ENCODE measurements at places on chromosomes 7 and 10.
A peak's percentile ranks its signal among the peaks of the same experiment; 100 is the strongest.

- no peak for DNase-seq
These were observed 256.6 kb upstream of the SMIM30 start for GRCh38 chr7:113374955-113375354.

DNA sequence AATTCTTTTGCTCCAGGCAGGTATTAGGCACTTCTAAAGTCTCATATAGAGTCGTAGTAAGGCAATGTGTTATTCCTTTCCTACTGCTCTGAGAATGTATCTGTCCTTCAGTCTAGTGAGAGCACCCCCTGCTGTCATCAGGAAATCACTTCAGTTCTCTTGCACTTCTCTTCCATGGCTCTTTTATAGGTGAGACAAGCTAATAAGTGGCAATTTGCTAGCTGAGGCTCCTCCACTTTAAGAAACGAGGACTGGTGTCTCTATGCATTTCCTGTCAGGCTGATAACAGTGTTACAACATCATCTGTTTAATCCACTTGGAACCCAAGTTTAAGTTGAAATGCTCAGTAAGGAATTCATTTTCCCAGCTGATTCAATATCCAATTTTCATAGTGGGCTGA is 350.6 kb downstream of the TFEC start:
- peak; percentile 99 for DNase-seq

- DNase-seq = no peak
These were observed 594 bp downstream of the CNNM1 start for GRCh38 chr10:99329554-99330346.

- DNase-seq = no peak
These were observed 95.1 kb upstream of the FZD1 start for GRCh38 chr7:91168871-91169829.

GRCh38 chr7:134845461-134845860 is 66.0 kb downstream of the CALD1 start:
- DNase-seq = no peak

DNA sequence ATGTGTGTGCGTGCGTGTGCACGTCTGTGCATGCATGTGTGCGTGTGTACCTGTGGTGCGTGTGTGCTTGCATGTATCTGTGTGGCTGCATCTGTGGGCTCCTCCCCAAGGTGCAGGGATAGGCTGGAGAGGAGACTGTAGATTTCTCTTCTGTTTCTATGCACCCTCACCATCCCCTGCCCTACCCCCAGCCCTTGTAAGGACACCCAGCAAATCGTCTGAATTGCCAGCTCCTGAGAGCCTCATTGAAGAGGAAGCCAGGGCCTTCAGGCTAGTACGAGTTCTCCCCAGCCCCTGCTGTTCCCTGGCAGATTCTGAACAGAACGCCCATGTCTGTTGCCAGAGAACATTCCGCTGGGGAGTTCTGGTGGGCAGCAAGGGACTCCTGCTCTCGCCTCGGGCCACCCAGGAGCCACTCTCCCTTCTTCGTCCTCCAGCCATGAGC is 17.0 kb upstream of the TRIM8 start:
- DNase-seq = no peak

- no peak for DNase-seq
These were observed 283.7 kb downstream of the SKAP2 start for GRCh38 chr7:26580711-26581110.

Measured in SK-N-MC (cell line).